A549 treated with Mapracorat at 1 μM for 4 hours (cell line): ENCODE measurements at places on chromosomes 1 and 21. TPM values are rescaled to one million over a fixed set of nuclear protein-coding genes. Genes with fewer than 3 reads are reported as not detected.

Gene LRRC38
- 0.06 TPM in 1 of 5 replicates, not detected in the others for total RNA-seq

Gene ICOSLG
- total RNA-seq: 2.9 to 4.4 TPM (median 4.0 TPM) in 5 replicates

Gene TAL1
- not detected in 5 replicates for total RNA-seq

Gene LYPD8
- total RNA-seq: 0.13 to 0.19 TPM in 2 of 5 replicates, not detected in the others

Gene SDHB
- 102 to 109 TPM (median 106 TPM) in 5 replicates for total RNA-seq

Gene VTCN1
- 0.06 to 0.13 TPM (median 0.09 TPM) in 4 of 5 replicates, not detected in the other for total RNA-seq

Gene ATP1A4
- not detected in 5 replicates for total RNA-seq

Gene RORC
- 0.04 to 0.05 TPM in 2 of 5 replicates, not detected in the others for total RNA-seq

Gene CA14
- not detected in 5 replicates for total RNA-seq

Gene SHE
- total RNA-seq: 0.07 to 0.13 TPM (median 0.10 TPM) in 5 replicates

Gene CYP4A22
- not detected in 5 replicates for total RNA-seq

Gene SMIM34
- total RNA-seq: not detected in 5 replicates

Gene PLA2G2C
- not detected in 5 replicates for total RNA-seq

Gene DAB1
- total RNA-seq: not detected in 5 replicates

Gene LCK
- not detected in 5 replicates for total RNA-seq

Gene RIPPLY3
- total RNA-seq: 0.30 to 0.78 TPM (median 0.47 TPM) in 5 replicates

Gene MKNK1
- 18.3 to 21.3 TPM (median 19.5 TPM) in 5 replicates for total RNA-seq

Gene TCHHL1
- not detected in 5 replicates for total RNA-seq

Gene SYCP1
- total RNA-seq: not detected in 5 replicates

Gene PEAR1
- total RNA-seq: 6.3 to 8.1 TPM (median 7.2 TPM) in 5 replicates

Gene KRTAP11-1
- total RNA-seq: not detected in 5 replicates

Gene PCP4
- total RNA-seq: not detected in 5 replicates
